ENCODE measurements at places on chromosomes 5 and 9.

DNA sequence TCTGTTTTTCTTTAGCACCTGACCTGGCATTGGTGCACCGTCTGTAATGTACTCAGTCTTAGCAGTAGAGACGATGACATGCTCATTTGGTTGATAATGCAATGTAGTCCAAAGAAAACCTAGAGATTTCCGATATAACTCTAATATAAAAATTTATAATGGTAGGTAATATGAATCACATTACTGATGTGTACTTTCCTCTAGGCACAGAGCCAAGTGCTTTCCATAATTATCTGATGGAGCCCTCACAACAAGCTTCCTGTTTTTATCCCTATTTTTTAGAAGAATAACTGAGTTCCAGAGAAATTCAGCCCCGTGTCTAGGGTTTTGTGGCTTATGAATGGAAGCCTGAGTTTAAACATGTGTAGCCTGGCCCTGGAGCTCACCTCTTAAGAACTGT lies 53.7 kb downstream of the KDM4C start:
- no peak for DNase-seq

DNA sequence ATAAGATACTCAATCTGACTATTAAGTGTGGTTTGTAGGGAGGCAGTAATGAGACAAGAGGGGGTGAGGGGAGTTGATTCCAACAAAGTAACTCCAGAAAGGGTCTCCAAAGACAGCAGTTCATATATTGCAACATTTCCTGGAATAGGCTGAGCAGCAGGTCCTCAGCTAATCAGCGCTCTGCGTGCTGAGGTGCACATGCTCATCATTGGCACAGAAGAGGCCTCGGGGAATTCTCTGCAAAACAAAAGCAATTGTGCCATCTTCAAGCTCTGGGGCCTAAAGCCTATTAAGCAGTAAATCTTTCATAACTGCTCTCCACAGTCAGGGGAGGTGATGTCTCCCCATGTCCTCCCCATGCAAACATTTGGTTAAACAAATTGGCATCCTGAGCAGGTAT lies 357.3 kb downstream of the SPOCK1 start:
- no peak for DNase-seq

DNA sequence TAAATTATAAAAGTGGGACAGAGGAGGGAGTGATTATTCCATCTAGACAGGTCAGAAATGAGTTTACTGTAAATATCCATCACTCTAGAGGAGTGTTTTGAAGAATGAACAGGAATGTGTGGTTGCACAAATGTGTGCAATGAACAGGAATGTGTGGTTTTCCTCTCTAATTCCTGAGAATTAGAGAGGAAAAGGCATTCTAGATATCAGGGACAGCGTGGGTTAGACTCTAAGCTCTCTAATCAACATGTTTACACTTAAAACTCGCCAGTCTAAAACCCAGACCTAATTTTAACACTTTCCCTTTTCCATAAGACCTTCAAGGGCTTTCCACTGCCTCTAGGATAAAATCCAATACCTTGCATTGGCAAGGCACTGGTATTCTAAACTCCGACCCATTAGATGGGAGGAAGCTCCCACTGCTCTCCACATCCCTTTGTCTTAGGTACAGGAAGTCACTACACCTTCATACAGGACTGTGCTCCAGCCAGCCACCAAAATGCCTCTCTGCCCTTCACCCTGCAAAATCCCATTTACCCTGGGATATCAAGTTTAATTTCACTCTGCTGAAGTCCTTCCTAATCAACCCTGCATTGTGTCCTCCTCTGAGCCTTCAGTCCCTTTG lies 67.9 kb downstream of the NFIB start:
- no peak for DNase-seq

- no peak for DNase-seq
These were observed 58.6 kb downstream of the CEP120 start for GRCh38 chr5:123364441-123365155.

- DNase-seq, result no peak
These were observed 191.0 kb upstream of the ADAMTS16 start for GRCh38 chr5:4949108-4949507.

DNA sequence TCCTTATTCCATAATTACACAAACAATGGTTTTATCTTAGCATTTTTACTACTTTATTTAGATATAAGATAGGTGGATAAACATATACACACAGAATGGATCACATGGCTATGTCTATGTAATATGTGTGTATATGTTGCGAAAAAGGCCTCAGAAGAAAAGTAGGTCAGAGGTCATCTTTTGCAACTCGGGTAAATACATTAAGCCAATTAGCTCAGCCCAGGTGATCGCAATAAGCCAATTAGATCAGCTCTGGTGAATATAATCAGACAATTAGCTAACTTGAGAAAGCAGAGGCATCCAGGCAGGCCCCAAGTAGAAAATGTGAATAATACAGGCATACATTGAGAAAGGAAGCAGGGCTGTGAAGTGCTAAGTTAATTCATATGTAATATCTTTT lies 24.3 kb downstream of the SLCO4C1 start:
- no peak for DNase-seq

GRCh38 chr5:68299105-68299504 lies 83.5 kb downstream of the PIK3R1 start:
- DNase-seq, result no peak

DNA sequence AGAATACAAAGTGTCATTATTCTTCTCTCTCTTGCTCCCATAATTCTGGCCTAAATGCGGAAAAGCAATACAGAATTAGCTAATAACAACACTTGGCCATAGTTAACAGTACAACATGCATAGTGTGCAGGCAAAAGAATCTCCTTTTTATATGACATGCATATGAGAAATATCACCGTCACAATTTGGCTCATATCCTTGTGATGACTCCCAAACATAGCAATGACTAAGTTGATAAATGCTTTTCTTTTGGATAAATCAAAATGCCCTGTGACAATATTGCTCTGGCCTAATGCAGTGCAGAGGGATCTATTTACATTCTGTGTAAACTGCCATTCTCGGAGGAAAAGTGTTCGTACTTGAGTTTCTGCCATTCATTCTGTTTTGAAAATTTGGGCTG lies 121.9 kb upstream of the GHR start:
- DNase-seq, result no peak

DNA sequence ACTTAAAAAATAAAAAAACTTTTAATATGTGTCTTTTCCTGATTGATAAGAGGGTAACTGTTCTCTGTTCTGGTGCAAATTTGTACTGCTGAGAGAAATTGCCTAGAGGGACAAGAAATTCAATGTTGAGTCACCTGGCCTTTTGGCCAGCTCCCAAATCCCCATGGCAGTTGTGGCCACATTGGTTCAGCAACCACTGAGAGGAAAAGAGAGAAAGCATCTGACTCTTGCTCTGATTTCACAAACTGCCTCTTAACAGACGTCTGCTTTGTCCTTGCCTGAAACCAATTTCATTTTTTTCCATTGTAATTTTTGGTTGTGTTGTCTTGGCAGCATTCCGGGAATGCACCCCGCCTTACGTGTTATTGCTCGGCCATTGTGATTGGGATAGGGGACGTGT lies 42.4 kb downstream of the NTRK2 start:
- no peak for DNase-seq

DNA sequence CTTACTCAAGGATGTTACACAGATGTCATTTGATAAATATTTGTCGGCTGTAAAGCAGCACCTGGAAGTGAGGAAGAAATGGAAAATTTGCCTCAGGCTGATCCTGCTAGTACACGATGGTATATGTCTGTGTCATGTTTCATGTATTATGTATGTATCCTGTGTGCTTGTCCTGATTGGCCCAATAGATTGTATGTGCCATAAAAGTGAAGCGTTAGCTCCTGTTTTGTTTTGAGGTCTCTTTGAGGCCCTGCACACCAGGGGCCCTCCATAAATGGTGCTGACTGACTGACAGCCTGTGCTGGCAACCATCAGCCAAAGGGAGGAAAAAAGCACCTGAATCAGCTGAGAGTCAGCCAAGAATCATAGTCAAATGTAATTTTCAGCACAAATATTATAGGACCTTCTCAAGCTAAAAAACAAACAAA lies 11.8 kb upstream of the LNPEP start:
- no peak for DNase-seq

GRCh38 chr5:91888810-91889209 lies 505.7 kb upstream of the ARRDC3 start:
- DNase-seq, result no peak

DNA sequence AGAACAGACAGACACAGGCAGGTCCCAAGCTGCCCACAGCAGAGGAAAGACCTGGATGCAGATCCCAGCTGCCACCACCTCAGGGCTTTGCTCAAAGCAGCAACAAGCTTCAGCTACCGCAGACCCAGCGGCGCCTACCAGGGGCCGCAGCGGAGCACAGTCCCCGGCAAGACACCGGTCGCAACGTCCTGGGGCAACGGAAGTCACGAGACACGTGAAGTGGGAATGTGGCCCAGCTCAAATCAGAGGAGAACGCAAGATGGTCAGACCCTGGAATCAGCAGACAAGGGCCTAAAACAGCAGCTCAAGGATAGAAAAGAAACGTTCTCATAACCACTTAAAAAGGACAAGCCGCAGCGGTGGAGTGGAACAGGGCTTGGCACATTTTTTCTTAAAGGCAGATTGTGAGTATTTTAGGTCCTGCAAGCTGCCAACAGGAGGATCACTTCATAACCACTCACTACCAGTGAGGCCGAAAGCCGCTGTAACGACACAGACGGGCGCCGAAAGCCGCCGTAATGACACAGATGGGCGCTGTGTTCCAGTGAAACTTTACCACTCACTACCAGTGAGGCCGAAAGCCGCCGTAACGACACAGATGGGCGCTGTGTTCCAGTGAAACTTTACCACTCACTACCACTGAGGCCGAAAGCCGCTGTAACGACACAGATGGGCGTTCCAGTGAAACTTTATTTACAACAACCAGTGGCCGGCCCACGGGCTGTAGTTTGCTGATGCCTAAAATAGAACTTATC lies 21.7 kb downstream of the SLC9A3 start:
- no peak for DNase-seq

GRCh38 chr9:126294331-126295081 lies 32.1 kb upstream of the MVB12B start:
- no peak for DNase-seq

- no peak for DNase-seq
These were observed 59.5 kb downstream of the KLF4 start for GRCh38 chr9:107430071-107430470.

- no peak for DNase-seq
These were observed 45.6 kb downstream of the SLC1A3 start for GRCh38 chr5:36651761-36652685.

DNA sequence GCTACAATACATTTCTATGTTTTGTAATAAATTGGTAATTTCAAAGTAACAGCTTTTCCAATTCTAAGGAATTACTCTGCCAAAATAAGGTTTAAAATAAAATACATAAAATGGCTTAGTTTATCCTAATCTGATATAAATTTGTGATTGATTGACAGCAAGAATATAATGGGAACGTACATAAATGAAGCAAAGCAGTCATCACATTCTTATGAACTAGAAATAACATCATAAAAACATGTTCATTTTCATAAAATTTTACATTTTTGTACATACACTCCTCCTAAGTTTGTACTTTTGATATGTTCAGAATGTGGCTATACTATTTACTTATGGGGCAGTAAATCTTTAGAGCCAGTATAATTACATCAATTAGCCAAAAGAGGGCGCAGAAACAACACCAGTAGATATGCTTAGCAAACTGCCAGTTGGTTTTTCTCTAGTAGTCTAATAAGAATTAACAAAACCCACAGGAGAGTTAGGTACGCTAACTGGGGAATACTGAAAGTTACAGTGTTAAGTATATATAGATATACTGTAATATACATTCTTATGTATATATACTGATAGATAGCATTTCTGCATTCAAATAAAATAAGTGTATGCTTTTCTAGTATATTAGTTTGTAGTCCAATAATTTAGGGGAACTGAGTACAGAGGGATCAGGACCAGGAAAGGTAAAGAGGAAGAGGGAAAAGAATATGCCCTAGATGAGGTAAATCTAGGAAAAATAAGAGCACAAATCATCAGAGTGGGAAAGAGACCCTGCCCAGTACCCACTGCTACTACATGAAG lies 76.8 kb downstream of the ZDHHC21 start:
- no peak for DNase-seq

DNA sequence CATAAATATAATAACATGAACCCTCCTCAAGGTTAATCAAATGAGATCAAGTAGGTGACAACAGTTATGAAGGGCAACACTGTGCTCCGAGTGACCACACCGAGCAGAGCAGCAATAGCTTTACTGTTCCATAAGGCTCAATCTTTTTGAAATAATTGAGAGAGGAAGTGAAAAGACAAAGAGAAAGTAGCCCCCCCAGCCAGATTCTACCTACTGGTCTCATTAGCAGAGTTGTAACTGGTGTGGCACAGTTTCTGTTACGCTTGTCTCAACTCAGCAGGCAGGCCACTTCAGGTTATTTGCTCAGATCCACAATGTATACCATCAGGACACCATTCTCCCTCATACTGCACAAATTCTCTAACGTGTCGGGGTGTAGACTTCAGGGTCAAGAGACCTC lies 14.0 kb downstream of the PRUNE2 start:
- no peak for DNase-seq

- DNase-seq, result no peak
These were observed 325.4 kb downstream of the PDE4D start for GRCh38 chr5:59568161-59568560.

DNA sequence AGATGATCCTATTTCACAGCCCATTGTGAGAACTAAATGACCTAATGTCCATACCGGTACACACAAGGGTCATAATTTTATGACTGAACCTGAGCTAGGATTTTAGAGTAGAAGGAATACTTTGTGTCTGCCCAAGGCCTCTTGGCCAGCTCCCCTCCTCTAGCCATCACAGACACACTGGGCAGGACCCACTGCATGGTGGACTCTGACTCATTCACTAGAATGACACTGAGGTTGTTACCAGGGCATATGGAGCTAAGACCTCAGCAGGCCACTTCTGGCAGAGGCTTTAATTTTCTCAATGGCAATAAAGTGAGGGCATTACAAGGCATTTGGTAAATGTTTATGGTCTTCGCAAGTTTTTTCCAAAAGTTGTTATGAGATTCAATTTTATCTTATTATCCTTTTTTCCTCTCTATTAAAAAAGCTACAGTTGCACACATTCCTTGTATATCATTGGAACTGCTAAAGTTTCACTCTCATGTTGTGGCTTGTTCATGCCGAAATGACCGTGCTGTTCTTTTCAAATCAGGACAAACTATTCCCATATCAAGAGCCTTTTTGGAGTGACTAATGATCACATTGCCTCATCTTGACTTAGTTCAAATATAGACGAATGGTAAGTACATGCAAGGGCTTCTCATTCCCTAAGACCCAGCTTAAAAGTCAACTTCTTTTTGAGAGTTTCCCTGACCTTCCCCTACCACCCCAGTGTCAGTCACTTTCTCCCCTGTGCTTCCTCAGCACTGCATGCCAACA lies 595.7 kb downstream of the ACTL7B start:
- no peak for DNase-seq

All from head of caudate nucleus (tissue), 42 donors.